ENCODE measurements at places on chromosomes 12 and 14.

DNA sequence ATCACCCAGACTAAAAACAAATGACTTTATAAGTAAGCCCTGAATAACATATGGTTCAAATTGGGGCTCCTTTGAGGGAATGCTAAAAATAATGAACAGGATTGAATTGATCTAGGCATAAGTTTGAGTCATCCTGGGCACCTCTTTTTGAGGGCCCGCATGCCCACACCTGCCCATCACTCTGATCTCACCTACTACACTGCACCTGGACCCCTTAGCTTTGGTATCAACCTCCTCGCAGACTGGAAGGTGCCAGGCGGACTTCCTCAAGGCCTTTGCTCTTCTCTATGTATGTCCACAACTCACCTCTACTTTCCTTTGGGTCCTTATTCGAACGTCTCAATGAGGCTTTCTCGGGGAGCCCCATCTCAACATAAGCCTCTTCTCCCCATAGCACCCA is 17.2 kb downstream of the NTN4 start:
- H3K4me1 ChIP-seq: no peaks in the 10 kb centered on the region
- no peak overlapping the region for H3K27ac ChIP-seq
- no peak for DNase-seq
- H3K36me3 ChIP-seq: no peaks in the 10 kb centered on the region
- no peak overlapping the region for H3K4me3 ChIP-seq
- H3K27me3 ChIP-seq: no peaks in the 10 kb centered on the region

GRCh38 chr14:55715889-55716288 is 135.9 kb downstream of the KTN1 start:
- DNase-seq: no peak
- no peak overlapping the region for H3K4me3 ChIP-seq
- H3K4me1 ChIP-seq: no peaks in the 10 kb centered on the region
- no peaks in the 10 kb centered on the region for H3K36me3 ChIP-seq
- no peaks in the 10 kb centered on the region for H3K27me3 ChIP-seq
- no peak overlapping the region for H3K27ac ChIP-seq

- H3K4me1 ChIP-seq: no peaks in the 10 kb centered on the region
- H3K27me3 ChIP-seq: no peaks in the 10 kb centered on the region
- no peak overlapping the region for H3K4me3 ChIP-seq
- H3K27ac ChIP-seq: no peak overlapping the region
- DNase-seq: no peak
- H3K36me3 ChIP-seq: no peaks in the 10 kb centered on the region
Measured at GRCh38 chr14:85165094-85165493, 364.9 kb upstream of the FLRT2 start.

DNA sequence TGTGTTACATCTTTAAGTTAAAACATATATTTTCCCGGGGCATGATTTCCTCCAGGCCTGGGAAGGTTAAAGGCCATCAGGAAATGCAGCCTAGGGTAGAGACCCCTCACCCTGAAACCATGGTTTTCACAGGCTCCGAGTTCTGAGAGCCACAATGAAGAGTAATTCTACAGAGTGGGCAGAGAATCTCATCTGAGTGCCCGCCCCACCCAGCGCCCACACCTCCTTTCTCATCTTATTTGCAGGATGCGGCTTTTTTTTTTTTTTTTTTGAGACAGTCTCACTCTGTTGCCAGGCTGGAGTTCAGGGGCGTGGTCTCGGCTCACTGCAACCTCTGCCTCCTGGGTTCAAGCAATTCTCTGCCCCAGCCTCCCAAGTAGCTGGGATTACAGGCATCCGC is 170.7 kb downstream of the FOXN3 start:
- no peak overlapping the region for H3K27ac ChIP-seq
- peaks cover 5% of the 10 kb centered on the region for H3K36me3 ChIP-seq
- H3K27me3 ChIP-seq: no peaks in the 10 kb centered on the region
- DNase-seq: no peak

DNA sequence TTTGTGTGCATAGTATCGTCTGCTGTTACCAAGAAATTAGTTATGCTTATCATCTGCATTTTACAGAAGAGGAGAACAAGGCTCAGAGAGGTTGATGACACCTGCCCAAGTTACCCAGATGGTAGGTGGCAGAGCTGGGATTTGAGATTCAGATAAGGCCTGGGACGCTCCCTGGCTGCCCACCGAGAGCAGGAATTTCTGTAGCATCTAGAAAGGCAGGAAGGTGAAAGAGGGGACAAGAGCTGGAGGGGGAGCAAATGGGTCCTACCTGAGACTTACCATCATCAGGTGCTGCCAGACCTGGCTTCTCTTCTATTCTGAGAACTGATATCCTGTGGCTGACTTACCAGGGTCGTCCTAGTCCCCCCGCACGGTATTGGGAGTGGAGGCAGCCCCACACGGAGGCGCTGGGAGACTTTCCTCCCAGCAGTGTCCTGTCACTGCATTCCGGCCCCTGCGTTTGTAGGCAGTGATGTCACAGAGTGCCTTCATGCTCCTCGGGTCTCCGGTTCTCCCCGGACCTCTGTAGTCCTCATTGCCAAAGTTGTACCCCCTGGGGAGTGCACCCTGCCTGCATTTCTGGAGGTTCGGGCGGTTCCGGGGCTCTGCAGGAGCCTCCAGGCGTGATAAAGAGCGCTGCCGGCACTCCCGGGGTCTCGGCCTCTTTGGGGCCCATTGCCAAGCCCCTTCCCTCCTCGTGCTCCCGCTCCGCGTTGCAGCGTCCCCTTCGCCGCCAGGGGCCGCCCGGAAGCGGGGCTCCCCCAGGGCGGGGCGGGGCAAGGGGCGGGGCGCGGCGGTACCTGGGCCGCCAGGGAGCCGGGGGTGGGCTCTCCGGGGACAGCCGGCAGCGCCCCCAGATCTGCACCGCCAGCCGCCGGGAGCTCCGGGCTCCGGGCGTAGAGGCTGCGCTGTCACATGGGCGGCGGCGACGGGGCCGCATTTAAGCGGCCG is at the start of gene CABP1:
CABP1 (plus strand) TSS at position 856 of the 951 bp plus-strand sequence; CDS start at position 916, 60 bp downstream.
- H3K4me1 ChIP-seq: peaks cover 14% of the 10 kb centered on the region
- DNase-seq: peak; percentile 64
- H3K36me3 ChIP-seq: no peaks in the 10 kb centered on the region
- peak within 1 kb of the TSS; percentile 46 for H3K4me3 ChIP-seq
- H3K27me3 ChIP-seq: peaks cover 48% of the 10 kb centered on the region

DNA sequence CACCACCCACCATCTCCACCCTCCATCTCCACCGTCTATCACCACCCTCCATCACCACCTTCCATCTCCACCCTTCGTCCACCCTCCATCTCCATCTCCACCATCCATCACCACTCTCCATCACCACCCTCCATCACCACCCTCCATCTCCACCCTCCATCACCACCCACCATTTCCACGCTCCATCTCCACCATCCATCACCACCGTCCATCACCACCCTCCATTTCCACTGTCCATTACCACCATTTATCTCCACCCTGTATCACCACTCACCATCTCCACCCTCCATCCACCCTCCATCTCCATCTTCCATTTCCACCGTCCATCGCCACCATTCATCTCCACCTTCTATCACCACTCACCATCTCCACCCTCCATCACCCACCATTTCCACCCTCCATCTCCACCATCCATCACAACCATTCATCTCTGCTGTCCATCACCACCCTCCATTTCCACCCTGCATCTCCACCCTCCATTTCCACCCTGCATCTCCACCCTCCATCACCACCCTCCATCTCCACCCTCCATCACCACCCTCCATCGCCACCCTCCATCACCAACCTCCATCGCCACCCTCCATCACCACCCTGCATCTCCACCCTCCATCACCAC is 6.1 kb upstream of the CEP170B start:
- H3K4me3 ChIP-seq: no peak overlapping the region
- no peaks in the 10 kb centered on the region for H3K27me3 ChIP-seq
- no peaks in the 10 kb centered on the region for H3K36me3 ChIP-seq
- H3K4me1 ChIP-seq: no peaks in the 10 kb centered on the region

- no peaks in the 10 kb centered on the region for H3K4me1 ChIP-seq
- DNase-seq: no peak
- H3K27ac ChIP-seq: no peak overlapping the region
- H3K36me3 ChIP-seq: no peaks in the 10 kb centered on the region
Measured at GRCh38 chr12:64042911-64043310, 179.2 kb downstream of the KICS2 start.
